ENCODE measurements at places on chromosomes 1 and 21.

DNA sequence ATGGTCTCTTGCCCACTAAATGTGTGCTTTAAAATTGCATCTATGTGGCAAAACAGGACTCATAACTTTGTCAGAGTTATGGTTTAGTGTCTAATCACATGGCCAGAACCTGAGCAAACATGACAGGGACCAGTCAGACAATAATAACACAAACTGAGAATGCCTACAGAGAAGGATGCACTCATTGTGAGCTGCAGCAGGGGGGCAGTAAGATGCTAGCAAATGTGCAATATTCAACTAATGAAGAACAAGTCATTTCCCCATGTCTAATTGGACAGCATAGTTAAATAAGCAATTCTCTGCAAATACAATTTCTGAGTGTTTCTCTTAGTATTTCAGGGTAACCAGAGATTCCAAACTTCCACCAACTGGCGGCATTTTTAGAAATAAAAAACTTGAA is 30.8 kb downstream of the SPAG17 start:
- no peak for DNase-seq

DNA sequence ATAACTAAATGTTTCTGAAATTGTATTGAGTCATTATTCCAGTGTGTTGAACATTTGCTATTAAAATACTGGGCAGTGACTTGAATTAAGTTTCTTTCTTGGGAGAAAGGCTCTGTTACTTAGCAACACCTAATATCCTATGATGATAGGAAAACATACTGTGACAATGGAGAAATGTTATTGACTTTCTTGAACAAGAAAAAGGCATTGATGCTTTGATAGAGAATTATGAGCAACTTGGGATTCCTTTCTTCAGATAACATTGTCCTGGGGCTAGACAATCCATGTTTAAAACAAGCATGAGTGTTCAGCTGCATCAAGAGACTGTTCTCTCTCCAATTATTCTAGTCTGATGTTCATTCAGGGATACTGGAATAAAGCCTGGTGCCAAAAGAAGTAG is 215.9 kb upstream of the L1TD1 start:
- DNase-seq, result no peak

DNA sequence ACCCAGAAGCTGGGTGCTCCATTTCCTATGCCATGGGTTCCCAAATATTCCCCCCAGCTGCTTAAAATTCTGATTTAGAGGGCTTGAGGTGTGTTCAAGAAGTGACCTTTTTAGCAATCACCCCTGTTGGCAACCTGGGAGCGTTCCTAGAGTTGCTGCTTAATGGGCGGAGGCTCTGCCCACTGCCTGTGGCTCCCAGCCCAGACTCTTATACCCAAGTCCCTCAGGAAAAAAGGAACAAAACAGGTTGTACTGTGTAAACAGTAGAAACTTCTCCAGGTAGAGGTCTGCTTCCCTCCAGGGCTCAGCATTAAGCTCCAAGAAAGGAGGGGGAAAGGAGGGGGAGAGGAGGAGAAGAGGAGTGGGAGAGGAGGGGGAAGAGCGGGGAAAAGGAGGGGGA is 14.6 kb upstream of the TENT5C start:
- DNase-seq, result no peak

DNA sequence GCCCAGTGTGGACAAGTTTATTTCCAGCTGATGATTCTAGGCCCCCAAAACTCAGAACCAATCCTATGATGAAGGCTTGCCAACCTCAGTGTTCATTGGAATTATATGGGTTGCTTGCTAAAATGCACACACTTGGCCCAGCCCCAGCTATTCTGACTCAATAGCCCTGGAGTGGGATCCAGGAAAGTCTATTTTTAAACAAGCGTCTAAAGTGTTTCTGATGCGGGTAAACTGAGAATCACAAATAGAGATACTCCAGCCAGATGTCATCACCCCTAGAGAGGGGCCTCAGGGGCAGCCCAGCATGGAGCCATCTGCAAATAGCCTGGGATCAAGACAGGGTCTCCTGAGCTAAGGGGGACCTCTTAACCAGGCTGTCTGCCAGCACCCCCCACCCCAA is 46.0 kb downstream of the PKP1 start:
- DNase-seq, result no peak

GRCh38 chr1:159591981-159592380 is 4.4 kb downstream of the APCS start:
- no peak for DNase-seq

DNA sequence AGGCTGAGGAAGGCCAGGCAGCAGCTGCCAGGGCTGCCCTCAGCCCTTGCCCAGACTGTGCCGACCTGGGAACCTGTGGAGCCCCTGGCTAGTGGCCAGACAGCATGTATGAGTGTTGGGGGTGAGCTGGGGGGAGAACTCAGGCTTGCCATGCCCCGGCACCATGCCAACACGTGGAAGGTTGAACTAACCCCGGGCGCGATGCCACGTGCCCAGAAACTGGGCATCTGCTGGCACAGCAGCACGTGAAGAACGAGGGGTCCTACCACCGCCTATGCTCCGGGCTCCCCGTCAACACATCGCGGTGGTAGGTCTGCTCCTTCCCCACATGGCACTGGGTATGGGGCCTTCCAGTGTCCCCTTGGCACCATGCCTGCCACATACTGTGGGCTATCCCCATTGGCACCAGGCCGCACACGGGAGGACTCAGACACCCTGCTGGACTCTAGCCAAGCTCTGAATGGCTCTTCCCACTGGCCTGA is 68.7 kb downstream of the CASZ1 start:
- no peak for DNase-seq

- no peak for DNase-seq
Measured at GRCh38 chr1:179808503-179808902, 65.4 kb downstream of the FAM163A start.

- no peak for DNase-seq
Measured at GRCh38 chr1:114745291-114745690, 12.5 kb downstream of the CSDE1 start.

GRCh38 chr1:66494482-66494881 is 39.5 kb upstream of the SGIP1 start:
- DNase-seq, result no peak

- DNase-seq, result no peak
Measured at GRCh38 chr1:24965571-24965930, 35.5 kb upstream of the RUNX3 start.

DNA sequence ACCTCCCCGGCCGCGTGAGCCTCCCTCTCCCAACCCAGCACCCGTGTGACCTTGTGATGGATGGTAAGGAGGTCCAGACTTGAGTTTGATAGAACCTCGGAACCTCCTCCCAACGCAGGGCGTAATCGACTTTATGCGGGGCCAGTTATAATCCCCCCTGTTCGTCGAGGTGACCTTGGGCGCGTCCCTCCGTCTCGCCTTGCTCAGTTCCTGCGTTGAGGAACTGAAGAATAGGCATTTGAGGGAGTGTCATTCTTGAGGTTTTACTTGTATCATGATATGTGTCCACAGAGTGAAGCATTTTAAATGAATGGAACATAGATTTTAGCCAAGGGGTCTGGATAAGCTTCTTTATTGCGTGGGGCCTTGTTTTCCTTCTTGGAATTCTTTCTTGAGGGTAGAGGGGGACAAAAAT is 433 bp downstream of the TIMM17A start:
- DNase-seq, result no peak

- no peak for DNase-seq
Measured at GRCh38 chr1:46317323-46317722, 13.8 kb downstream of the UQCRH start.

GRCh38 chr1:48495166-48495565 is 23.2 kb upstream of the SPATA6 start:
- DNase-seq, result no peak

DNA sequence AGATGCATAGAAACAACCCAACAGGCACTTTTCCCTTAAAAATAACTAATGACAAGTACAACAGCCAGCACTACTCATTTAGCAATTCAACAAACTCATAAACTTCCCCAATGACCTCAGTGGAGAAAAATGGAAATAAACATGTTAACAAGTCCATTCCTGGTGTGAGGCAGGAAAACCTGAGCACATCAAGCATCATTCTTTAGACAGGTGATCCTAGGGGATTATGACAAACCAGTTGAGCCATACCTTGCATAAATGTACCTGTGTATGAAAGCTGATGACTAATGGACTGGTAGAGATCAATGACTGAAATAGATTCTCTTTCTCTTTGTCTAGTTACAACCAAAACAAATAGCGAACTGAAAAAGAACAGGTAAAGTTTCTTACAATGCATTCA is 7.0 kb downstream of the COL24A1 start:
- DNase-seq, result no peak

GRCh38 chr1:201626629-201627275 is 87.8 kb downstream of the NAV1 start:
- DNase-seq, result no peak

- no peak for DNase-seq
Measured at GRCh38 chr1:17248781-17249180, at the start of gene PADI3. TSS of gene PADI3 (plus strand) at chr1:17249098. CDS start at chr1:17249138, 40 bp downstream.

DNA sequence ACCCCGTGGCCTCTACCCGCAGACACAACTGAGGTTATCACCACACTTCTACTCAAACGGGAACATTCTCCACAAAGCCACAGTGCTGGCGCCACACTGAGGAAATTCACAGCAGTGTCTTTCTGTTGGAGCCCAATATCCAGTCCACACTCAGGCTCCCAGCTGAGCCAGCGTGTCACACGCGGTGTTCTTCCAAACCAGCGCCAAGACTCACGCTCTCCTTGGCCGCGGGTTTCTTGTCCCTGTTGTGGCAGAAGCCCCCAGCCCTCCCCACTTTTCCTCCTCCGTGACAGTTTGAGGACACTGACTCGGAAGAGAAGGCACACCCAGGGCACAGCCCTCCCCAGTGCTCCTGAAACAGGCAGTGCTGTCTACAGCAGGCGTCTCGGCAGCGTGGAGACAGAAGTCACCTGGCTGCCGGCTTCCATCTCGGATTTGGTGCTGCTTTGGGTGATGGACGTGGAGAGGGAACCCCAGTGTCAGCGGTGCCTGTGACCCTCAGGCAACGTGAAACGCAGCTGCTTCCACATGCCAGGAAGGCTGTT is 35.4 kb upstream of the AGPAT3 start:
- no peak for DNase-seq

DNA sequence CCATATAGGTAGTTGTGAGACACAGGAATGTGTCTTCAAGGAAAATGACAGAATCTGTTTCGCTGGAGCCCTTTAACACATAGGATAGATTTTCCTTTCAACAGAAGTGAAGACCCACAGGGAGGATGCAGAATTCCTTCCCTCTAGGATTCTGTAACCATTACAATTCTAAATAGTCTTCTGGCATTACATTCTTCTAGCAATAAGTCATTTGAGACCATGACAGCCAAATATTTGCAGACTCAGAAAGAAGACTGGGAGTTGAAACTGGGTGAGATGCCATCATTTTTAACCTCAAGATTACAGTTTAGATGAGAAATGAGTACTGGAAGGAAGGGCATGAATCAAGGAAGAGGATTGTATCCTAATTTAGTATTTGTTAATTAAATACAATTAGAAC is 61.6 kb downstream of the ZBTB18 start:
- no peak for DNase-seq

GRCh38 chr1:25503551-25504426 is 39.6 kb upstream of the LDLRAP1 start:
- DNase-seq, result no peak

GRCh38 chr21:38626306-38626705 is 128.0 kb upstream of the ERG start:
- no peak for DNase-seq

DNA sequence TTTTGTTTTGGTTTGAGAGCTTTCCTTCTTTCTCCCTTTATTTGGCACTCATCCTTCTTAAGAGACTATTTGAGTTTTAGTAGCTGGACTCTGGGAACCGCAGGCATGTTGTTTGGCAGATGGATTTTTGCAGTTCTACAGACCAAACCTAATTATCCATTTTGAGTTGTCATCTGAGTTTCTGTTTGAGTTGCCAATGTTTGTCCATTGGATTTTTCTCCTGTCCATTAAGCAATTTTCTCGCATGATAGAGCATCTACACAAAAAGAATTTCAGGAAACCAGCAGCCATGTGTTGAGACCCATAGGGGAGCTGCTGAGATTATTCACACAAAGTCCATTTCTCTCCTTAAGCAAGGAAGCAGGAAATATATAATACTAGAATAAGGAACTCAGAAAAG is 17.2 kb upstream of the CXADR start:
- no peak for DNase-seq

DNA sequence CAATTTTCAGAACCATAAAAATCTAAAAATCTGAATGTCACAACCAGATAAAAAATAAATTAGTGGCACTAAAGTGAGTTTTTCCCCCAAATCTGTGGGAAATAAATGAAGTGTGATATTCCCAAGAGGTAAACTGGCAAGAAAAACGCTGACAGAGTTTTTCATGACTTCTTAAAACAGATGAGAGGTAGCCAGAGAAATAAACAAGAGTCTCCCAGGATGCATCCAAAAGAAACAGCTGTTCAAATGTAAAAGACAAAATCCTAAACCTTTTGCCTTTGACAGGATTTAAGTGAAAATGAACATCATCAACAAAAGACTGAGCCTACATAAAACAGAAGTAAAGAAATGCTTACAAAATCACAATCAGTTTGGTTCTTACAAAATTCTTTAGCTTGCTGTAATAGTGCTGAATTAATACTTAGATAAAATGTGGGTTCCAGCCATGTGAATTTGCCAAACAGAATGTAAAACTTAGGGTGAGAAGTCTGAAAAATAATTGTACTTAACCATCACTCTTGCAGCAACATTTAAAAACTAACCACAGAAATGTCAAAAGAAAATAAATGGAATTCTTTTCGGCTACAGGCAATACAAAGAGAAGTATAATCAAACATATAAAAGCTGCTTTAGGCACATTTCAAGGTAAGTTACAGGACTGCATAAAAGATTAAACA is 133.6 kb downstream of the EIF4G3 start:
- no peak for DNase-seq

DNA sequence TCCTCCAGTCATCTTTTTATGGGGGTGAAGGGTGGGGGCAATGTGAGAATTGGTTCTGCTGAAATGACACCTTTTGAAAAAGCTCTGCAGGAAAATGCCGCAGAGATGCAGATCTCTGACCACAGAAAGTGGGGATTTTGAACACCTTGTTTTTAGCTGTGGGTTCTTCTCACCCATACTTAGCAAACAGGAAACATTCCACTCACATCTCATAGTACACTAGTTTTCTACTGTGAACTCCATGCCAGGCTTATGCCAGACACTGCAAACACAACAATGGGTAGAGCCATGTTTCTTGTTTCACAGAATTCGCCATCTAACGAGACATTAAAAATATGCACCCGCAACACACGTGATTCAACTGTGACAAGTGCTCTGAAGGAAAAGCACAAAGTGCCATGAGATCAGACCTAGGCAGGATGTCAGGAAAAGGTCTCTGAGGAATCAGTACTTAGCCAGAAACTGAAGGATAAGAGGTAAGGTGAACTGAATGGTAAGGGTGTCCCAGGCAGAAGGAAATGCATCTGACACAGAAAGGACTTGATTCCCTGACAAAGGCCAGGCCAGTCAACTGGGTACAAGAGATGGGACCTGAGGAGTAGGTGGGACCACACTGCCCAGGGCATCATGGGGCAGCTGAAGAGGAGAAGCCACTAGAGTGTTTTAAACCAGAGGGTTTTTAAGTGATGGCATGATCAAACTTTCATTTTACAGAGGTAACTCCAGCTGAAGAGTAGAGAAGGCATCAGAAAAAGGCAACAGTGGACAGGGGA is 83.8 kb upstream of the JAK1 start:
- no peak for DNase-seq

- DNase-seq, result no peak
Measured at GRCh38 chr1:30756545-30757351, 826 bp downstream of the LAPTM5 start.
